Activated CD4-positive, alpha-beta T cell treated with anti-CD3 and anti-CD28 coated beads for 1 hour (primary cell): ENCODE measurements at places on chromosomes 11 and 22.

DNA sequence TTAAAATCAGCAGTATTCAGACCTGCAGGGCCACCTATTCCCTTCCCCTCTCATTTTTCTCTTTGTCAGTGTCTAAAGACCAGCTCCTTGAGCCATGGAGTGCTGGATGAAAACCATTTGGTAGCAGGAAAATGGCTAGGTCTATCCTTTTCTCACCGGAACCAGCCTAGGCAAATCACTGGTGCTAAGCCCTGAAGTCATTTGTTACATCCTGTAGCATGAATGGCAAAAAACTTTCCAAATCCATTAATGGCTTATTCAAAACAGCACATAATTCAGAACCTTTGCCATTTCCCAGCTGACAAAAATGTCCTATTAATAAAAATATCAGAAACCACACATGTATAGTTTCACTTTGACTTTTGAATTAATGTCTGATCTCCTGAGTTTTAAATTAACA lies 209.5 kb upstream of the E2F8 start:
- DNase-seq: no peak

DNA sequence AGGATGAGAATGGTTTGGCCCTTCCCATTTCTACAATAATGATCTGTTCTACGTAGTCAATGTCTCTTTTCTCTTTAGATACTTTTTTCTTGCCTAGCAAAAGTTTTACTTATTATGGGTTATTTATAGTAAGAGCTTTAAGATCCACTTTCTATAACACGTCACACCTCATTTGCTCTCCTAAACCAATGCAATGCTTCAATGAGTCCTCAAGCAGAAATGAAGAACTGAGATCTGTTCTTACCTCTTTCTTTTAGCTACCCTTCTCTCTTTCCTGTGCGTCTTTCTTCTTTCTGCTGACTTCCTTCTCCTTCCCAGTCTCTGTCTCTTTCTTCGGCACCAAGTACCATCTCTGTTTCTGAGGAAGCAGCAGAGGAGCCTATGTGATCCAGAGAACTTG lies 61.8 kb downstream of the SNX19 start:
- DNase-seq: no peak

DNA sequence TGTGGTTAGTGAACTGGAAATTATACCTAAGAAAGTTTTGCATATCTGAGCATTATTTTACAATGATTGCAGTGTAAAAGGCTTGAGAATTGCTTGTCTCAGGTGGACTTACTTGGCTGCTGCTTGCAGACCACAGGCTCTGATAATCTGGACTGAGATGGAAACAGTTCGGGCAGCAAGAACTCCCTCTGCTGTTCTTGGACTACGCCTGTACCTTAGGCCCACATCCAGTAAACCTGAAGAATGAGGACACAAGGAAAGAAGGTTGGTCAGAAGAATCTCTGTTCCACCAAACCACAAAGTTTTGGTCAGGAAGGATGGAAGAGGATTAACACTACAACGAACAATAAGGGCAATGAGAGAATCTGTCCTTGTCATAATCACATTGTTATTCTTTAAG lies 80.1 kb downstream of the C2CD3 start:
- DNase-seq: no peak

DNA sequence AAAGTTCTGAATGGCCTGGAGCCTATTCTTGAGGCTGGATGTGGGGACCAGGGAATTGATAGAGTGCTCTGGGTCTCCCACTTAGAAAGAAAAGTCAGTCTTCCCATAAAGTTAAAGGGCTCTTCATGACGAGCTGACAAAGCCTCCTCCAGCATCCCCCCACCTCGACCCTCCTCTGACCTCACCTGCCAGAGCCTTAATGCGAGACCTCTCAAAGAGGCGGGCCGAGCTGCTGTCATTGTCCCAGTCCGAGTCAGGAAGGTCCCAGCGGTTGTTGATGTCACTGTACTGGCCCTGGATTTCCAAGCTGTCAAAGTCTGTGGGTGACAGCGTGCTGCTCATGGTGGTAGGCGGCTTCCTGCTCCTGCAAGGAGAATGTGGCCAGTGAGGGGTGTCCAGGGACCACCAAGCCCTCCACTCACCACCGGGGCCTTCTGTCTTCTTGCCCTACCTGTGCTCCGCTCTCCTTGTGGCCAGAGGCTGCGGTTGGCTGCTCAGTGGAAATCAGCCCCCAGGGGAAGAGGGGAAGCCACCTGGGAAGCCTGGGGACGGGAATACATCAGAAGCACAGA lies 8.0 kb downstream of the SPTBN2 start:
- DNase-seq: no peak

DNA sequence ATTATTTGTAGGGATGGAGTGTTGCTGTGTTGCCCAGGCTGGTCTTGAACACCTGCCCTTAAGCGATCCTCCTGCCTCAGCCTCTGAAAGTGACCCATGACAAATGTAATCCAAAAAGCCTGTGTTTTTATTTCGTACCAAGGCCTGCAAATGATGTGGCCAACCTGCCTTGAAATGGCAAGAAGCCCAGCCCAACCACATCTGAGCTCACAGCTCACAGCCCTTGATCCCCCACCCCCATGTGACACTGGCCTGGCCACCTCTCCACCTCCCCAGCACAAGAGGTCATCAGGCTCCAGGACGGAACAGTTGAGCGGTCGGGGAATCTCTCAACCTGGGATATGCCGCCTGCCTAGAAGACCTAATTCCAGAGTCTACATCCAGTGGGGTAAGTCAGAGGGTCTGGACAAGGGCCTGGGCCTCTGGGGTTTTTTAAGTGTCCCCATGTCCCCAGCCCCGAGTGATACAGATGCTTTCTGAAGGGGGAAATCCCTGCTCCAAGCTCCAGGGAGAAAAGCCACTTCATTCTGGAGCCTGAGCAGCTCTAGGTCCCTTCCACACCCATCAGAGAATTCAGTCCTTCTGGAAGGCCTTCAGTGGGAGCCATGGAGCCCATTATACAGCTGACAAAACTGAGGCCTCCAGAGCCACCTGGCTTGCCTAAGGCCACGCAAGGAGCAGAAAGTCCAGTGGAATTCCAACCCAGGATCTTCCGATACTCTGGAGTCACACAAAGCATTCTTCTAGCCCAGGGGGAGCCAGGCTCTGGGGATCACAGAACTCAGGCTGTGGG lies 70.7 kb downstream of the MN1 start:
- DNase-seq: no peak

DNA sequence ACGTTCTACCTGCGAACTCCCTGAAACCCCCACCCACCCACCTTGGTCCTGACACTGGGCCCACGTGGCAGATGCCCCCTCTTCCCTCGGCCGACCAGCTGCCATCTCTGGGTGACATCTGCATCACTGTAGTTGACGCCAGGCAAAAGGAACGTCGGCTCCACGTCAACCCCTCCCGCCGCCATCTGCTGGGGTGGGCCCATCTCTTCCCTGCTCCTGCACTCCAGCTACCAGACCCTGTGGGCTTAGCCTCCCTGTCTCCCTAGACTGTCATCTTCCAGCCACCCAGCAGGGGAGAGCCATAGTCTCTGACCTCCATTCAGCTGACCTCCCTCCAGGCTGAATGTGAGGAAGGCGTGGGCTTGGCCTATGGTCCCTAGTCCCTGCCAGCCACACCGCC lies 21.4 kb downstream of the CHID1 start:
- DNase-seq: no peak

- no peak for DNase-seq
Observed at GRCh38 chr22:48250286-48250895, 1487.9 kb downstream of the TBC1D22A start.

DNA sequence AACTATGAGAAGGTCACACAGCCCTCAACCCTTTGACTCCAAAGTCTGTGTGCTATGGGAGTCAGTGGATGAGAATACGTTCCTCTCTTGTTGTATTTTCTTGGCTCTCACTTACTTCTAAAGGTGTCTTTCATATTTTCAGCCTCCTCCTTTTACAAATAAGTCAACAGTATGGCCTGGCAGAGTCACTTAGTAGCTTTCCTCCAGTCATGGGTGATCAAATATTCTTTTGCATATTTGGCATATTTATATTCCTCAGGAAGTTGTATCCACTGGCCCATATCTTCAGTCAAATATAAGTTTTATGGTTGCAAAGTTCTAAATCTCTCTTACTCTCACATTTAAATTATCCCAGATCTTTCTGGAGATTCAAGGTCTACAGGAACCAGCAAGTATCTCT lies 327.5 kb downstream of the ETS1 start:
- DNase-seq: no peak

GRCh38 chr22:36776722-36777121 lies 803 bp upstream of the IFT27 start:
- no peak for DNase-seq

- no peak for DNase-seq
Observed at GRCh38 chr11:111765320-111765983, 737 bp downstream of the PPP2R1B start.

DNA sequence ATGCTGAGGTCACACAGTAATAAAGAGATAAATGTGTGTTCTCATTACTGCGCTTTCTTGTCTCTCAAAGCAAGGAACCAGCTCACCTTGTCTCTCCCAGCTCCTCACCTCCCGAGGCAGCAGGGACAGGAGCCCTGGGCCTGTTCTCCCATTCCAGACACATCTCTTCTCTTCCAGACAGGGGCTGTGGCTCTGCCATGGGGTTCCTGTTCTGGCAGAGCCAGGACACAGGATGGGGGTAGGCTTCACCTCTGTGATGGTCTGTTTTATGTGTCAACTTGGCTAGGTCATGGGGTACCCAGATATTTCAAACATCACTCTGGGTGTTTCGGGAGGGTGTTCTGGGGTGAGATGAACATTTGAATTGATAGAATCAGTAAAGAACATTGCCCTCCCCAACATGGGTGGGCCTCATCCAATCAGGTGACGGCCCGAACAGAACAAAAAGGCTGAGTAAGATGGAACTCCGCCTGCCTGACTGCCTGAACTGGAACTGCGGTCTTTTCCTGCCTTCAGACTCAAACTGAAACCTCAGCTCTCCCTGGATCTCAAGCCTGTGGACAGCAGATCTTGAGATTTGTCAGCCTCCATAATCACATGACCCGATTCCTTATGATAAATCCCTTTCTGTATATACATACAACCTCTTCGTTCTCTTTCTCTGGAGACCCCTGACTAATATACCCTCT lies 2.0 kb upstream of the VSIG10L2 start:
- DNase-seq: no peak

GRCh38 chr11:132719684-132720083 lies 812.6 kb downstream of the OPCML start:
- no peak for DNase-seq

- DNase-seq: no peak
Observed at GRCh38 chr11:27930946-27931345, 177.0 kb downstream of the KIF18A start.

GRCh38 chr11:34053161-34053686 lies 1.7 kb downstream of the CAPRIN1 start:
- DNase-seq: peak; percentile 65

GRCh38 chr11:128884703-128885338 lies 6.3 kb upstream of the KCNJ5 start:
- DNase-seq: no peak

DNA sequence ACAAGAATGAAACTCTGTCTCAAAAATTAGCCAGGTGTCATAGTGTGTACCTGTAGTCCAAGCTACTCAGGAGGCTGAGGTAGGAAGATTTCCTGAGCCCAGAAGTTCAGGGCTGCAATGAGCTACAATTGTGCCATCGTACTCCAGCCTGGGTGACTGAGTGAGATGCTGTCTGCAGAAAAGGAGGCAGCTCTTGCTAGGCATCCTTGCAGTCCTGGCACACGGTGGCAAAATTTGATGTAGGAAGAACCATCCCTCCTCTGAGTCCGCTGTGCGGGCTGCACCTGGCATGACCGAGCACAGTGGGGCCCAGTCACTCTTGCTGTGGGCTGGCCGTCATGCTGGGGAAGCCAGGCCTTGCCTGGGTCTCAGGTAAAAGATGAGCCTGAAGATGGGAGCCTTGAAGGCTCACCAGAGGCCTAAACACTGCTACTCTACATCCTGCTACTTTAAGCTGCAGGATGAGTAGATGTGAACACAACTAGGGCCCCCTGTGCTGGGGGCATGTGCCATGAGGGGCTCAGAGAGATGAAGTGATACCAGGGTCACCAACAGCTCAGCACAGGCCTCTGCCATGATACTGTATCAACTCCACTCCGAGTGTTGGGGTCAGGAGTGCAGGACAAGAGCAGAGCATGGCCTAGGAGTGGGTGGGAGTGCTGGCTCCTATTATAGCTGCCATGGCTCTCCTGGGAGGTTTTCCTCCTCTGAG lies 18.6 kb downstream of the CDC45 start:
- DNase-seq: no peak

GRCh38 chr11:118417801-118418200 lies 16.4 kb downstream of the ATP5MG start:
- no peak for DNase-seq

DNA sequence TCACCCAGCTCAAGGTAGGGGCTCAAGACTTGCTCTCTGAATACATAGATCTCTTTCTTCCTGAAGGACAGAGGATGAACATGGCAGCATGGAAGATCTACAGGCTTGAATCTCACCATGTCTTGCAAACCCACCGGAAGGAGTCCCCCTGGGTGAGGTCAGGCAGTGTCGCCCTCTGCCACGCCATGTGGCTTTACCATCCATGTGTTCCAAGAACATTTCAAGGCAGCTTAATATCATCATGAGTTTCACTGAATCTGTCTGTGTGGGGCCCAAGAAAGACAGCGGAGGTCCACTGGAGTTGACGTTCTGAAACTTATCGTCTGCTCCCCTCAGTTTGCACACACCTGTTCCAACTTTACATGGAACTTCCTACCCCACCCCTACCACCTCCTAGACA lies 1202.6 kb downstream of the TBC1D22A start:
- DNase-seq: no peak

GRCh38 chr11:130330101-130330684 lies 15.5 kb upstream of the ZBTB44 start:
- DNase-seq: no peak

GRCh38 chr11:44434191-44434590 lies 124.3 kb upstream of the ALX4 start:
- DNase-seq: no peak

- no peak for DNase-seq
Observed at GRCh38 chr11:17063171-17064002, 14.1 kb downstream of the RPS13 start.
